Activated CD8-positive, alpha-beta memory T cell treated with anti-CD3 and anti-CD28 coated beads for 4 hours (primary cell): ENCODE measurements at places on chromosomes 12 and 14.

DNA sequence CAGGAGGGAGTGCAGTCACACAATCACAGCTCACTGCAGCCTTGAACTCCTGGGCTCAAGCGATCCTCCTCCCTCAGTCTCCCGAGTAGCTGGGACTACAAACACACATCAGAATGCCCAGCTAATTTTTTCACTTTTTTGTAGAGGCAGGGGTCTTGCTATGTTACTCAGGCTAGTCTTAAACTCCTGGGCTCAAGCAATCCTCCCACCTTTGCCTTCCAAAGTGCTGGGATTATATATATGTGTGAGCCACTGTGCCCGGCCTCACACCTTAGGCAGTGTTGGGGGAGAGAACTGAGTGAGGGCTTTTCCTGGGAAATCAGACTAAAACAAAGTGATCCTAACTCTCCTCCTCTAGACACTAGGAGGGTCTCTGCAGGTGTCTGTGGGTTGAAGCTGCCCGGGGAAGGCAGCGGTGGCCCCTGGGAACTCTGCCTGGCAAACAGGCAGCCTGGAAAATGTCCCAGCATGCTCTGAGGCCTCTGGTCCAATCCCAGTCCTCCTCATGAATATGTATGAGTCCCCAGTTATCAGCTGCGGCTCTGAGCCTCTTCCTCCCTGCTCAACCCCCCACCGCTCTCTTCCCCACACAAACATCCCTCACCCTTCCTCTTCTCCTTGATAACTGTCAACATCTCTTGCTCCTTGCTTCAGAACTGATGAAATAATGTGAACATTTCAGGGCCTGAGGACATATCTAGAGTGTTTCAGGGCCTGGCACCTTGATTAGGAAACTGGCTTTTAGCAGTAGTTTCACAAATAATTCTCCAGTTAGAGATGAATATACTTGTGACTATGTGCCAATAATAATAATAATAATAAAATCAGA is 7.9 kb upstream of the NAA25 start:
- no peak for DNase-seq

GRCh38 chr12:123102781-123103503 is 47.9 kb downstream of the PITPNM2 start:
- no peak for DNase-seq

DNA sequence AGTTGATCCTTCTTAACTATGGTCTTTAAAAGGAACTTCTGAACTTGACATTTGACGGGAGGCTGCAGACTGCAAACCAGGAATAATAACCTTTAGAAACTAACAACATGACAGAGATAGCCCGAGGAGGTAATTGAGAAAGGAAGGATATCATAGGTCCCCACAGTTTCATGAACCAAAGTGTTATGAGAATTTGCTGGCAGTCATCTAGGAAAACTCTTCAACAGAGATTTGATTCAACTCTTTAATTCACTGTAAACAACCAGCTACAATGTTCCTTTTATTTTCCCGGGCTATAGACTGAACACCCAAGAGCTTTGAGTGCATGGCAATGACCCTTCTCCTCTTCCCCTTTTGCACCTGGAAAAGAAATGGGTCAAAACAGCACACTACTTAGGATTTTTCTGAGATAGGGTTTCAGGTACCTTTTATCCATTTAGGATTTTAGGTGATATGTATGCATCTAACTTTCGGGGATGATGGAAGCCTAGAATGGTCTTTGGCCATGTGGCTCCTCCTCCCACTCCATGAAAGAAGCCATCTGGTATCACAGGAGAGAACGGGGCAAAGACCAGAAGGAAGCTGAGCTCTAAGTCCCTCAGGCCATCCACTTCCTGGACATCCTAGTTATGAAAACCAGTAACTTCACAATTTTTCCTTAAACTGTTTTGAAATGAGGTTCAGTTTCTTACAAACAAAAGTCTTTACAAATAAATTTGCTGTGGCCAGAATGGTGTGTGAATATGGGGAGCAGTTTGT is 23.0 kb downstream of the GLT8D2 start:
- DNase-seq, result no peak

DNA sequence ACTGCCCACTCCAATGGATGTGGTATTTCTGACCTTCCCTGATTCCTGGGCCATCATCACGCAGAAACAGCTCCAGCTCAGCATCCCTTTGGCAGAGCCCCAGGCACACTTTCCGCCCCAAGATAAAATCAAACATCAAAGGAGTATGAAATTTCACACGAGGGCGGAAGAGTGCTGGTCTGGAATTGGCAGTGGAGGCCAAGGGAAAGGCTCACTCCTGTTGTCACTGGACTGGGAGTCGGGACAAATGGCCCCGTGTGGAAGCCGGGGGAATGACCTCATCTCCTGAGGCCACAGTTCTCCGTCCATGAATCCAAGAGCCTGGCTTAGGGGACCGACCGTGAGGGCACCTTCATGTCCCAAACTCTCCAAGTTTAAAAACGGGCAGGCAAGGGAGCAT is 40.9 kb downstream of the FZD10 start:
- no peak for DNase-seq

DNA sequence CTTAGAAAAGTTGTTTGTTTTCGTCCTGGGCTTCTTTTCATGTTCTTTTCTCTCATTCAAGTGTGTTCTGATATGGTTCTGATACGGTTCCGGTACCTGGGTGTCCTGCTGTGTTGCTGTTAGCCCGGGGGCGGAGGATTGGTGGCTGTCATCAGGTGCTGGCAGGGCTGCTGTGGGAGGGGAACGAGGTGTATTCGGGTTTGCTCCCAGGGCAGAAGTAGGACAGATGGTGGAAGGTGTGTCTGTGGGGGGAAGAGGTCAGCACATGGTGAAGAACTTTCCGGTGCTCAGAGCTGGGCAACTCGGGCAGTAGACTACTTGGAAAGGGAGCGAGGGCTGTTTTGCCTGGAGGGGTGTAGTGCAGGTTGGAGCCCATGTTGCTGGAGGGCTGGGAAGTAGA is 70.2 kb downstream of the SLC25A47 start:
- DNase-seq, result no peak

DNA sequence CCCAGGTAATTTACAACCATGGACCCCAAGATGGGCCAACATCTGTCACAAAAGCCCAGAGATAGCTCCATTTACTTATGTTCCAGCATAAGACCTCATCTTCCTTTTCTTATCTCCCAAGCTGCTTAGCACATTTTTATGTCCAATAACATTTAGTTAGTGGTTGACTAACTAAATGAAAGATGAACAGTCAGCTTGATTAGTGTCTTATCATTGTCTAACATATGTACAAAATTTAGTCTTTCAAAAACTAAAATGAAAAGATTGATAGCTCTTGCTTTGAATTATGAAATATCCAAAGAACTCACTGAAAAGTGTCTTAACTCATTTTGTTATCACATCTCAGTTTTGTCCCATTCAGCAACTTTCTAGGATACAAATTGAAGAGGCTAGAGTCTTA is 163.1 kb upstream of the EGLN3 start:
- no peak for DNase-seq

- no peak for DNase-seq
Observed at GRCh38 chr14:32940711-32941667, 2.3 kb downstream of the NPAS3 start.

- DNase-seq, result no peak
Observed at GRCh38 chr12:27555361-27555760, 31.4 kb downstream of the PPFIBP1 start.

GRCh38 chr12:64826234-64826633 is 1.8 kb downstream of the TBC1D30 start:
- DNase-seq, result no peak

GRCh38 chr12:78470354-78471195 is 394.0 kb upstream of the SYT1 start:
- no peak for DNase-seq

DNA sequence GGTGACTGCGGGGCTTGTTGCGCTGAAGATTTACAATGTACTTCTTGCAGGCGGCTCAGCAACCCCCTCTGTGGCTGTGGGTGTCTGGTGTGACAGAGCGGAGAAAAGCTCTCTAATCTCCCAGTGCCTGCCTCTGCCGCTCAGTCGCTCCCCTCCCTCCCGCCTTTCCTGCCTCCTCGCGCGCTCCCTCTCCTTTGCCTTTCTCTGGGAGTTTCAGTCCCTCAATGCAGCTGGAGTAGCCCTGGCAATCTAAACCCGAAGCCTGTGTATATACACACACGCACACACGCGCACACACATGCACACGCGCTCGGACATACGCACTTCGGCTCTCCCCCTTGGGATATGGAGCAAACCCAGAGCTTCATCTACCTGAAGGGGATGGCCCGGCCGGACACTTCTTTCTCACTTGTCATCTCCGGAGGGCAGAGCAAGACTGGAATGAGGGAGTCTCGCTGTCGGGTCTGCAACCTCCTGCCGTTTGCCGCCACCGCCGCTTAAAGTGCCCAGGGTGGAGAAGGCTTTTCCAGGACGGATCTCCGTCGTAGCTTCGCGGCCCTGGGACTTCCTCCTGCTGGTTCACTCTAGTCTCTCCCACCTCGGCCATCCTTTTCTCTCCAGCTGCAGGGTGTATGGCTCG is 599 bp upstream of the TRHDE start:
- DNase-seq, result no peak

GRCh38 chr12:114011711-114012110 is 45.6 kb upstream of the RBM19 start:
- DNase-seq, result no peak

DNA sequence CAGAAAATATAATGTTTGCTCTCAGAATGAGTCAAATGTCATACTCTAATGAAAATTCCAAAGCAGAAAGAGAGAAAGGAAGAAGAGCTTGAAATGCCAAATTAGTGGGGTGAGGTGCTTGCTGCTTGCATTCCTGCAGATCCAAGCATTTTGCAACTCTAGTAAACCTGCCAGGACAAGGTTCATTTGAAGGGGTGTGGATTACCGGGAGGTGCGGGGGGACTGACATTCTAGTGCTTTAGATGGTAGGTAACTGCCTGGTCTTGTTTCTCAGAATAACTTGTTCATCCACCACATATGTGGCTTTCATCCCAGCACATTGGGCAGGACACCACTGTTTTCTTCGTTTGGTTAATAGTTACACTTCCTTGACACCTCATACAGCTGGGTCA is 144.4 kb downstream of the AKAP6 start:
- DNase-seq, result no peak

DNA sequence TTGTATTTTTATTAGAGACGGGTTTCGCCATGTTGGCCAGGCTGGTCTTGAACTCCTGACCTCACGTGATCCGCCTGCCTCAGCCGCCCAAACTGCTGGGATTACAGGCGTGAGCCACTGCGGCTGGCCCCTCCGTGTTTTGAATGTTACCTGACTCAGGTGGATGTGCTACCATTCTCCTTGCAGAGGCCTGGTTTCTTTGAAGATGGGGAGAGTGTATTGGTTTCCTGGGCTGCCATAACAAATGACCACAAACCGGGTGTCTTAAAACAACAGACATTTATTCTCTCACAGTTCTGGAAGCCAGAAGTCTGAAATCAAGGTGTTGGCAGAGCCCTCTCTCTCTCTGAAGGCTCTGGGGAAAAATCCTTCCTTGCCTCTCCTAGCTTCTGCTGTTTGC is 98.0 kb downstream of the IRF2BPL start:
- no peak for DNase-seq

GRCh38 chr12:62301080-62301798 is 41.0 kb downstream of the USP15 start:
- DNase-seq, result no peak

- no peak for DNase-seq
Observed at GRCh38 chr14:95424529-95424928, 91.9 kb downstream of the SYNE3 start.

- DNase-seq, result no peak
Observed at GRCh38 chr12:5582541-5582940, 150.6 kb downstream of the NTF3 start.

DNA sequence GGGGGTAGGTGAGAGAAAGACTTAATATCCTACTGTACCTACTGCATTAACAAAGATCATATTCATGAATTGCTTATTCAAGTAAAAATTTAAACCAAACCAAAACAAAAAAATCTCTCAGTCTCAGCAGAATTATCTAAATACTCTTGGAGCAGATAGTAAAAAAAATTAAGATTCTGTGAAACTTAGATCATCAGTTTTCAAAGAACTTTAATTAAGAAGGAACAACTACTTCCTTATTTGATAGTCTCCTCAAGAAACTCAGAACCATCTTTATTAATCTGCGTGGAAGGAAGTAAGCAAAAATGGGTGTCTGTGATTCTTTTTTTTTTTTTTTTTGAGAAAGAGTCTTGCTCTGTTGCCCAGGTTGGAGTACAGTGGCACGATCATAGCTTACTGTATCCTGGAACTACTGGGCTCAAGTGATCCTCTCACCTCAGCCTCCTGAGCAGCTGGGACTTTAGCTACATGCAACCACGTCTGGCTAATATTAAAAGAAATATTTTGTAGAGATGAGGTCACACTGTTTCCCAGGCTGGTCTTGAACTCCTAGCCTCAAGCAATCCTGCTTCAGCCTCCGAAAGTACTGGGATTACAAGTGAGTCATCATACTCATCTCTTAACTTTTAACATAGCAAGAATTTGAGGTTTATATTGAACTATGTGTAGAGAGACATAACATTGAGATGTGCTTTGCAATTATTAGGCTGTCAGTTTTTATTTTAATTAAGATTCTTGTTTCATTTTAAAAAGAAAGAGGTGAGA is 37.4 kb downstream of the GAS2L3 start:
- no peak for DNase-seq

DNA sequence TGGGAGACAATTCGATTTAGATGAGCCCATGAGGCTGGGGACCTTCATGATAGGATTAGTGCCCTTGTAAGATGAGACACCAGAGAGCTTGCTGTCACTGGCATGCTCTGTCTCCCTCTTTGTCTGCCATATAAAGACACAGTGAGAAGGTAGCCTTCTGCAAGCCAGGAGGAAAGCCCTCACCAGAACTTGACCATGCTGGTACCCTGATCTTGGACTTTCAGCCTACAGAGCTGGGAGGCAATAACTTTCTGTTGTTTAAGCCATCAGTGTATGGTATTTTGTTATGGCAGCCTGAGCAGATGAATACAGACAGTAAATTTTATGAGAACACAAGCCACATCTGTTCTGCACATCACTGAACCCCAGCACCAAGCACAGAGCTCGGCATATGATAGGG is 38.1 kb upstream of the RASSF3 start:
- no peak for DNase-seq

GRCh38 chr14:63938198-63939005 is 85.6 kb downstream of the SYNE2 start:
- no peak for DNase-seq

GRCh38 chr12:57470970-57471656 is 8.6 kb downstream of the ARHGAP9 start:
- no peak for DNase-seq

DNA sequence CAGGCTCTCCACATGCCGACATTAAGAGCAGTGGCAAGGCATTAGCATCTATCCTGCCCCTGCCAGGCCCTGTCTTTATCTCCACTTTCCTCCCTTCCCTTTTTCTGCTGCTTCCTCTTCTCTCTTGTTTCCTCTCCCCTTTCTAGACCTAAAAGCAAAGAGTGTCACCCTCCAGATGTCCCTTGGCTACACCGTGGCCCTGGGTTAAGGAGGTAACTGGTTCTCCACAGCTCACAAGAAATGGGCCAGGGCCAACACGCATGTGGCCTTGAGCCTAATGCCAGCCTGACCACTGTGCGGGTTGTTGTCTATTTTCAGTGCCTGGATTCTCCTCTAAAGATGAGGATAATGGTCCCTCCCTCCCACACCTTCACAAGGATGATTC is 41.7 kb upstream of the DDX11 start:
- DNase-seq, result no peak
